ENCODE measurements at places on chromosomes 4 and X.

GRCh38 chrX:7927259-7928167 lies at the start of gene PNPLA4:
Gene PNPLA4 (minus strand): TSS chrX:7927413. CDS start chrX:7926119, 1,294 bp downstream.
- DNase-seq, result no peak

- no peak for DNase-seq
These were observed 103.8 kb downstream of the EFNB1 start for GRCh38 chrX:68932611-68933010.

- DNase-seq, result no peak
These were observed 45.6 kb downstream of the TMEM154 start for GRCh38 chr4:152634110-152634760.

GRCh38 chr4:182245541-182246215 lies 2.5 kb downstream of the TENM3 start:
- DNase-seq, result no peak

GRCh38 chr4:128322311-128322710 lies 34.7 kb upstream of the PGRMC2 start:
- no peak for DNase-seq

GRCh38 chr4:159508917-159509500 lies 406.1 kb downstream of the RAPGEF2 start:
- DNase-seq, result no peak

DNA sequence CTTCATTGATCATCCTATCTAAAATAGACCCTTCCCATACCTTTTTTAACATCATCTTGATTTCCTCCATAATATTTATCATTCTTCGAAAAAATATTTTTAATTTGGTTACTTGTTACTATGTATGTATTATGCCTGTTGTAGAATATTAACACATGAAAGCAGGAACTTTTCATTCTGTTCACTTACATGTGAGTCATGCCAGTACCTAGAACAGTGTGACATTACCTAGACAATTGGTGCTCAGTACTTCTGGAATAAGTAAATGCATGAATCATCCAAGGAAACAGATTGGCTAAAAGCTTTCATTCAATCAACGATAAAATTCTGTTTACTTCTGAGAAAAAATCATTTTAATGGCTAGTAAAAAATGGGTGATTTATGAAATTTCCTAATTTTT lies 76.4 kb downstream of the CXXC4 start:
- DNase-seq, result no peak

DNA sequence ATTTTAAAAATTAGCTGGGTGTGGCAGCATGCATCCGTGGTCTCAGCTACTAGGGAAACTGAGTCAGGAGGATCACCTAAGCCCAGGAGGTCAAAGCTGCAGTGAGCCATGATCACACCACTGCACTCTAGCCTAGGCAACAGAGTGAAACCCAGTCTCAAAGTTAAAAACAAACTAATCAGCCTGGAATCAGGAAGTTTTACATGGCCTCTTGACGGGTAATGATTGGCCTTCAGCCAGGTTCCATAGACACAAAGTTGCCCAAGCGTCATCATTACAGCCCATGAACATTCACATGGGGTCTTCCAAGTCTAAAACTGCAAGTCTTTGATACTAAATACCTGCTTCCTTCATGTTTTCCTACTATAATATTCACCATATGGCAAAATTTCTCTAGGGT lies 10.0 kb upstream of the RGN start:
- DNase-seq, result no peak

GRCh38 chr4:26105815-26106699 lies 192.0 kb downstream of the SMIM20 start:
- DNase-seq, result no peak
